ENCODE measurements at places on chromosomes 1 and 21.

DNA sequence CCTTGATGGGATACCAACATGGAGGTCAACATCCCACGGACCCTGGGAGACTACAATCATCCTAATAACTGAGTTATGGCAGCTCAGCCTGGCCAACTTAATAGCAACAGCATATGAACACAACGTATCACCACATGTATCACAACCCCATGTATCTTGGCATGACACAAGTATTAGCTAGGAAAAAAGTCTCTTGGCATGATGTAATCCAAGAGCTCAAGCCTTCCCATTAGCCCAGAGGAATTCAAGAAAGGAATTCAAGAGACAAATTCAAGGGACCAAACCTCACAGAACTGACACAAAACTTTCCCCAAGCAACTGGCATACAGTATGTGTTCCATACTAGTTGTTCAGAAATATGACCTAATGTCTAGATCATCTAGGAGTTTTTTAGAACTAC lies 100.9 kb upstream of the HMGB4 start:
- DNase-seq: no peak

GRCh38 chr1:41571041-41571440 lies 86.6 kb upstream of the EDN2 start:
- no peak for DNase-seq

- no peak for DNase-seq
Measured at GRCh38 chr21:36647279-36648093, 51.4 kb upstream of the SIM2 start.

DNA sequence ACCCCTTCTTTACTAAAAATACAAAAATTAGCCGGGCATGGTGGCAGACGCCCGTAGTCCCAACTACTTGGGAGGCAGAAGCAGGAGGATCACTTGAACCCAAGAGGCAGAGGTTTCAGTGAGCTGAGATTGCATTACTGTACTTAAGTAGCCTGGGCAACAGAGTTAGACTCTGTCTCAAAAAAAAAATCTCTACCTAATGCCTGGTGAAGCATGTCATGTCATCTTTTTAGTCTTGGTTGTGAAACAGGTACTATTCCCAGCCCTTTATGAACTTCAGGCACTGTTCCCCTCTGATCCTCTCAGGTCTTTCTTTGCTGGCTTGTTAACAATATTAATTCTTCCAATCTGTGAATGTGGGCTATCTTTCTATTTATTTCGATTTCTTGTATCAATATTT lies 22.1 kb downstream of the PRRC2C start:
- DNase-seq: no peak

DNA sequence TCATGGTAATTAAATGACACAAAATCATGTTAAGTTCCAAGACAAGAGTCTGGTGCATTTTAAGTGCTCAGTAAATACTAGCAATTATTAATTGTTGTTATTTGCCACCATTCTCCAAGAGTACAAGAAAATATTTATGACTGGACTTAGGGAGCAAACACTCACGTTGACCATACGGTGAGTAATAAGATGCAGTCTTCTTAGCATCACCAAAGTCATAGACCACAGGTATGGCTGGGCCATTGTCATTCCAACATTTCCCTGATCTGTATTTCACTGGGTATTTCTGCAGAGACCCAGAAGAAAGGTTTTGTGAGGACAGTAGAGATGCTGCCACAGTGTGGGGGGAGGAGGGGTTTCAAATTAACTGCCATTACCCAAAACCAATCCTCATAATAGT lies 4.7 kb downstream of the ITLN2 start:
- DNase-seq: no peak

- no peak for DNase-seq
Measured at GRCh38 chr1:204589409-204590038, 73.3 kb downstream of the MDM4 start.

- no peak for DNase-seq
Measured at GRCh38 chr1:64030411-64030810, 173.0 kb upstream of the UBE2U start.

- peak; percentile 71 for DNase-seq
Measured at GRCh38 chr1:206555473-206555935, 48.2 kb downstream of the RASSF5 start.

DNA sequence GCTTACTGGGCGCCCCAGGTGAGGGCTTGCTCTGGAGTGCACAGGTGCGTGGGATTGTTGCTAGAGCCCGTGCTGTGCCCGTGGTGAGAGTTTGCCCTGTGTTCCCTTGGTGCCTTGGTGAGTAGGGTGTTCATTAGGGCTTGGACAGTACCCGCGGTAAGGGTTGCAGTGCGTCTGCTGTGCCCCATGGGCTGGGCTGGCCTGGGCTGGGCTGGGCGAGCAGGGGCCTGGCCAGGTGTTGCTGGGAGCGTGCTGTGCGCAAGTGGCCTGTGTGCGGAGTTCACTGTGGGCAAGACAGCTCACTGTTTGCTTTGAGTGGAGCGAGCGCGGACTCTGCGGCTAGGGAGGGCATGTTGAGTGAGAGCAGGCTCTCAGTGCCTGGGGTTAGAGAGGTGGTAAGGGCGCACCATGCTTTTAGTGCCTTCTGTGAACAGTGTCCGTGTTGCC lies 725 bp downstream of the CR1L start:
- no peak for DNase-seq

GRCh38 chr21:31537872-31538576 lies 121.5 kb upstream of the SOD1 start:
- DNase-seq: no peak

DNA sequence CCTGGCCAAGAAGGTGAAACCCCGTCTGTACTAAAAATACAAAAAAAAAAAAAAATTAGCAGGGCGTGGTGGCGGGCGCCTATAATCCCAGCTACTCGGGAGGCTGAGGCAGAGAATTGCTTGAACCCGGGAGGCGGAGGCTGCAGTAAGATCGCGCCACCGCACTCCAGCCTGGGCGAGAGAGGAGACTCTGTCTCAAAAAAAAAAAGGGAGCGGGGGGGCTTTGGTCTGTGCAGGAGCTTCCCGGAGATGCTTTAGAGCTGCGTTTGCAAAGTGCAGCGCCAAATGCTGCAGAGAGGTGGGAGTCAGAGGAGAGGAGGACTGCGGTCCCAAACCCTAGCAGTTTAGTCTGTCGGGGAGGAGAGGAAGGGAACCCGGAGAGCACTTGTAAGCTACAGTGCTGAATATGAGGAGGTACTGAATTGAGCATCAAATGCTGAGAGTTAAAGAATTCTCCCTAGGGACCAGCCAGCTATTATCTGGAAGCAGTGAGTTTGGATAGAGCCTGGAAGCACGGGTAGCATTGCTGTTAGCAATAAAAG lies 569 bp downstream of the FALEC start:
- DNase-seq: no peak

DNA sequence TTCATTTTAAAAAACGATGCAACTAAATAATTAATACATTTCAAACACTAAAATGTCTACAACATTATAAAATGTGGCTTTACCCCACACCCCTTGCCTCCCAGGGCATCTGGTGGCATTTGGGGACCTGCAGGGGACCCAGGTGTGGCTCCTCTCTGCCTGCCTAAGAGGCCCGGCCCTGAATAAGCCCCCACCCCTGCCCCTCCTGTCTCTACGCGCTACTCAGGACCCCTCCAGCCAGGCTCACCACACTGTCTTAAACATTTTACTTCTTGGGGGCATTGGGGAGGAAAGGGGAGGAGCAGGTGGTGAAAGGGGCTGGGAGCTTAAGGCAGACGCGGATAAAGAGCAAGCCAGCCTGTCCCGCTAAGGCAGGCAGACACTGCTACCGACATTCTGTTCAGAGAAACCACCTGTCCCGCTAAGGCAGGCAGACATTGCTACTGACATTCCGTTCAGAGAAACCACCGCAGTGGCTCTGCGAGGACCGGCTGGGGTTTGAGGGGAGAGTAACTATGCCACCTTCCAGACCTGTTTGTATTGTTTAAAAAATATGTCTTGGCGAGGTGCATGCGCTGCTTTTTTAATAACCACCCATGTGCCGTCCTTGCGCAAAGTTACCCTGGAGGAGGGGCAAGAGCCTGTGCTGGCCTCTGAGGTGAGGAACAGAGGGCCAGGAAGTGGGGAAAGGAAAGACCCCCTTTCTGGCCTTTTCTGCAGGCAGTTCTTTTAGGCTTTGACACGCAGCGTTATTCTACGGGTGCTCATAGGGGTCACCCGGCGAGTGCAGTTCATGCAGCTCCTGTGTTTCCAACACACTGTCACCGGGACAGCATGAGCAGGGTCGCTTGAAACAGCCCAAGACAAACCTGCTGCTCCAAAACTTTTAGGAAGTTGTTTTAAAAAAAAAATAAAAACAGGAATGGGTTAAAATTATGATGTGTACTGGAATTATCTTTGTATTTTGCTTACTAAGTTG lies 51.3 kb upstream of the RIPK4 start:
- no peak for DNase-seq

DNA sequence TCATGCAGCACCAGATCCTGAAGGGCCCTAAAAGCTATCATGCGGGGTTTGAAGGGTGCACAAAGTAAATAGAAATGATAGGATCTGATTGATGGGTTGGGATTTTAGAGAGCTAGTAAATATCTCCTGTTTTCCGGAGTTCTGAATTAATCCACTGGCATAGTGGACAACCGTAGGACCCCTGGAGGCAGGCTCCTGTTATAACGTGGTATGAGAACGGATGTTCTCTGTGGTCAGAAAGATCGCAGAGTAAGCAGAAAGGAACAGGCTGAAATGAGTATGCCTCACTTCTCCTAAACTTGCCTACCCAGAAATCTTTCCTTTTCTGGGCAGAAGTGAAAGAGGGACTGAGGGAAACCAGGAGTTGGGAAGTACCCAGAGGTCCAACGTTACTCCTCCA lies 470.8 kb downstream of the AJAP1 start:
- no peak for DNase-seq

DNA sequence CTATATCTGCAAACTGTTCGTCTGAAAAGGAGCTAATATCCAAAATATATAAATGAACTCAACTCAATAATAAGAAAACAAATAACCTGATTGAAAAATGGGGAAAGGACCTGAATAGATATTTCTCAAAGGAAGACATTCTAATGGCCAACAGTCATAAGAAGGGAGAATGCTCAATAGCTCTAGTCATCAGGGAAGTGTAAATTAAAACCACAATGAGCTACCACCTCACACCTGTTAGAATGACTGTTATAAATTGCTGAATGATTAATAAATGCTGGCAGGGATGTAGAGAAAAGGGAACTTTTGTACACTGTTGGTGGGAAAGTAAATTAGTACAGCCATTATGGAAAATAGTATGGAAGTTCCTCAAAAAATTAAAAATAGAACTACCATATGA lies 21.2 kb upstream of the C1orf115 start:
- DNase-seq: no peak

GRCh38 chr1:29505532-29506220 lies 269.4 kb downstream of the PTPRU start:
- DNase-seq: no peak

DNA sequence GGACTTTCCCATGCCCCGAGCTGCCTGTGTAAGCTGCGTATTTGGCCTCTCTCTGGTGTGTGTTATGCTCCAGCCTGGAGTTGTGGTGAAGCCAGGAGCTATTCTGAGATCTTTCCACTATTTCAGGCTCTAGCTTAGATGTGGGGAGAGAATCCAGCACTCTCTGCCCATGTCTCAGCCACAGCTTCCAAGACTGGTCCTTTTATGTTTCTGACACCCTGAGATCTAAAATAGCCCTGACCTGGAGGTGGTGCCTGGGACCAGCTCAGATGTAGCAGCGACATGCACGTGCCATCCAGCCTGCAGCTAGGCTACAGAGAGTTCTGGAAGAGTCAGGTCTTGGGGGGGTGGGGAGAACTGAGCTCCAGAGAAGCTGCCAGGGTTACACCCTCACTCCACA lies 76.5 kb downstream of the TENT5C start:
- DNase-seq: no peak

- no peak for DNase-seq
Measured at GRCh38 chr1:231750296-231750695, 123.7 kb downstream of the DISC1 start.

DNA sequence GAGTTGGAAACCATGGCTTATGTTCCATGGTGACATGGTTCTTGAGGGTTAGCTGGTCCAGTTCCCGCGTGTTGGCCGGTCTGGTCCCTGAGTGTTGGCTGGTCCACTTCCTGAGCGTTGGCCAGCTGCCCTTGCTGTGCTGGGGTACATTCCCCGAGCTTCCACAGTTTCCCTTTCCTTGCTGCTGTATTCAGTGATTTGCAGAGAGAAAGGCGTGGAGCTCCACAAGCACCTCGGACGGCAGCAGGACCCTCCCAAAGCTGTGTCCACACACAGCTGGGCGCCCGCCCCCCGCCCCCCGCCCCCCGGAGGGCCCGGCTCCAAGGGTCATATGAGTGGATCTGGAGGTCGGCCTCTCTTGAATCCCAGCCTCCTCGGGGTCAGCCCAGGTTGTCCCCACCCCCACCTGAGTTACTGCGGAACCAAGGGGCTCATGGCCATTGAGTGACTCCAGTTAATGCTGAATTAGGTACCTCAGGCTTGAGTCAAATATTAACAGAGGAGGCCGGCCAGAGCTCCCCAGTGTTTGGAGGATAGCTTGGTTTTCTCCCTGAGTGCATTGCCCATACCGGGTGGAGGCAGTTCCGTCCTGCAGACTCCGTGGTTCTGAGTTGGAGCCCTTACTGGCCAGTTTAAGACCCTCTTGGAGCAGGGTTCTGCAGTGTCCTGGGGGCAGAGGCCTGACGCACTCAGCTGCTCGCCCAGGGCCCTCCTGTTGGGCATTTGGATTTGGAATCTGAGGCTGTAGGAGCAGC lies 18.4 kb downstream of the COL18A1 start:
- no peak for DNase-seq

- DNase-seq: no peak
Measured at GRCh38 chr1:50419907-50420677, 3.2 kb downstream of the DMRTA2 start.

DNA sequence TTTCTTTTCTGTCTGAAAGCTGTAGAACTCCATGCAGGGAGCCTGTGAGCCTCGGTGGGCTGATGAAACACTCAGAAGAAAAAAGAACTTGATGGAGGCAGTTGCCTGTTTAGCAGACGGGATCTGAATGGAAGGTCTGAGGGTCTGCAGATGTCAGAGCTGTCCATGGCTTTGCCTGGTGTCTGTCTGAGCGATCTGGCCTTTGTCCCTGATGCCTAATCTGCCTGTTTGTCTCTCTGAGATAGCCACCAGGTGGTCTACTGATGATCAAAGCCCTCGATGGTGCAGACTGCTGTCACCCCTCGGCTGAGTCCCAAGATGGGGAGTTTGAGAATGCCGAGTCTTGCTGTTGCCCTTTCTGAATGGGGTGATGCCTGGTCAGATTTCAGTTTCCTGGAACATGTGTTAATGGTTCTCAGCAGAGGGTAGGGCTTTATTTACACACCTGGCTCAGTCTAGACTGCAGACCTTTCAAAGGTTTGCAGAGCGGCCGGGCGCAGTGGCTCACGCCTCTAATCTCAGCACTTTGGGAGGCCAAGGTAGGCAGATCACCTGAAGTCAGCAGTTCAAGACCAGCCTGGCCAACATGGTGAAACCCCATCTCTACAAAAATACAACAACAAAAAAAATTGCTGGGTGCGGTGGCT lies 90.4 kb downstream of the KIF26B start:
- DNase-seq: no peak

GRCh38 chr21:45982092-45982757 lies 655 bp downstream of the COL6A1 start:
- no peak for DNase-seq

- no peak for DNase-seq
Measured at GRCh38 chr1:243731301-243731891, 118.6 kb downstream of the AKT3 start.

All from ovary (tissue), 10 donors.